ENCODE measurements at places on chromosomes 2 and 18.

- no peak for DNase-seq
Observed at GRCh38 chr2:219844401-219845091, 217.1 kb downstream of the SLC4A3 start.

- DNase-seq, result peak; percentile 37
Observed at GRCh38 chr2:152740743-152741328, 22.4 kb downstream of the ARL6IP6 start.

DNA sequence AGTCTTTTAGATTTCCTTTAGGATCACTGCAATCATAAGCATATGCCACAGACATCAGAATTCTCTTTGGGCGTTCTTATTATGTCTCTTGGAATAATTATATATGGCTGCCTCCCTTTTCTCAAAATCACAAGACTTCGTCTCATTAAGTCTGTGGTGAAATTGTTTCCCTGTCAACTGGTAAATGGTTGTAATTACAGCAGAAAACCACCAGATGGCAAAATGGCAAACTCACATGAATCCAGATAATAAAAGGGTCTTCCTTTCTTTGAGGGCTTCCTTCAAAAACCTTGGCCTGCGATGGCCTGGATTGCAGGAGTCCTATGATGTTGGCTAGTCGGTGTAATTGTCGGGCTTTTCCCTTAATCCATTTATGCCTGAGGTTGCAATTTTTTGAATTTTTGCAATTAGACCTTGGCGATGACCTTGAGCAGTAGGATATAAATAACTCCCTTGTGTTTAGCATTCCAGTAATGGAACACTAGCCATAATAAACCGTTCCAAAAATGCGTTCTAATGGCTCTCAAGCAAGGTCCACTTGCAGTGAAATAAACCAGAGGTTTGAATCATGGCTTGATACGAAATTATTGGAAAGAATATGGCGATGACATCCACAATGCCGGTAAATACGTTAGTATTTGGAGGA lies 656.4 kb downstream of the MBD2 start:
- peak; percentile 16 for DNase-seq

DNA sequence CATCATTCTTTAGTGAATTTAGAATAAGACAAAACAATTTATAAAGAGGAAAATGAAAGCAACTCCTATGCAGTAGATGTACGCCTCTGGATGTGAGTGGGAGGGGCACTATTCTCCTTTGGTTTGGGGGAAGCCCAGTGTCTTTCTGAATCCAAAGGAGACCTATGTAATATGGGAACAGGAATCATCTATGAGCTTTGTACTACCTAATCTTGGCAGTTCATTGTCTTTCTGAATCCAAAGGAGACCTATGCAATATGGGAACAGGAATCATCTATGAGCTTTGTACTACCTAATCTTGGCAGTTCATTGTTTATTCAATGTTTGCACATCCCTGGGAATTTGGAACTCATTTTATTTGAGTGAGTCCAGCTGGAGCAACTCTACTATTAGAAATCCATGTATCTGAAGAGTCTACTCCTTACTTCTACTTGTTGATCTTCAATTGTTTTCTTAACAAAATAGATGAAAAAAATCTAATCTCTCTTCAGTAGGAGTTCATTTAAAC lies 401.1 kb upstream of the LRATD1 start:
- DNase-seq, result no peak

DNA sequence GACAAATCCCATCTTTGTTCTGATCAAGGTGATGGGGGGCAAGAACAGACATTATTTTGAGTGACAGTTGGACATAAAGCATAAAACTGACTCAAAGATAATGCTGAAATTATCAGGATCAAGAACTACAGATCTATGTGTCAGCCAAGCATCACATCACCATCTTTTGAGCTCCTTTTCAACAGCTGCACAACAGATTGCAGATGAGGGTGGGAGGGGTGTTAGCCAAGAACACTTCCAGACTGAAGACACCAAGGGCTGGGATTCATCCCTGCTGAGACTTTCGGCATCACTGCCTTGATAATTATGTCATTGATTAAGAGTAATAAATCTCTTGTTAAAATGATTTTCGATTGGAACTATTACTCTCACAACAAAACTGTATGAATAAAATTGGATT lies 191.5 kb upstream of the NETO1 start:
- DNase-seq, result no peak

GRCh38 chr2:143193121-143193520 lies 63.9 kb downstream of the ARHGAP15 start:
- no peak for DNase-seq

GRCh38 chr2:10289891-10290290 lies 12.8 kb upstream of the HPCAL1 start:
- peak; percentile 79 for DNase-seq

- DNase-seq, result no peak
Observed at GRCh38 chr2:157758586-157758985, 117.5 kb downstream of the ACVR1 start.

DNA sequence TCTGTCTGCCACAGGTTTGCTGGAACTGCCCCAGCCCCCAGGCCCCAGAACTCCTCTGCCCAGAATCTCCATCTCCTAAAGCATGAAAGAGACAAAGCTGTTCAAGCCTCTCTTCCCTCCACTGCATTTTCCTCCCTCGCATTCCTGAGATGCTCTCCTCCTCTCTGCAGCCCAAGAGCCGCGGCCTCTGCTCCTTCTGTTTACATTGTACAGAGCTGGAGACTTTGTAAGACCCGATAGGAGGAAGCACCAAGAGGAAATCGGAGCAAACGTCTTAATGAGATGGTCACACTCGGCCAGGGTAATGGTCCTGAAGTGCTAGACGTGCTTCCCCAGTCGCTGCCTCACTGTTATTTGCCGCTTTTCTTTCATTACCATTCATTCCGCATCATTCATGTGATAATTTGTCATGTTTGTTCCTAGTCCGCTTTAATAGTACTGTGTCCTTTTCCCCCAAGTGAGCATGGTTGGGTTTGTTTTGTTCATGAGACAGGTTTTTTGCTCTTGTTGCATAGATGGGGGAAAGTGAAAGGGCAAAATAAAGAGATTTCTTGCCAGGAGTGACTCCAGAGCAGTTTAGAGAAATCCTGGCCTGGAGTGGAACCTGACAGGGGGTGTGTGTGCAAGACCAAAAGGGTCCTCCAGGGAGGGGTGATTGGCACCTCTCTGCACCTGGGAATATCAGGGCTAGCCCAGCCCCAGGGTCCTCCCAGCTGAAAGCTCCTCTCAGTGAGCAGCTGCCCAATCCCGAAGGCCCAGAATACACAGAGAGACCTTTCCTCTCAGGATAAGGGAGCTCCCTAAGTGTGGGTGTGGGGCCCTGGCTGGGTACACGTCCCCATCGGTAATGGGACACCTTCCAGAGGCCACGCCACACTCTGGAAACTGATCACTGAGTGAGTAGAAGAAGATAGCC lies 44.9 kb upstream of the ID2 start:
- peak; percentile 49 for DNase-seq

DNA sequence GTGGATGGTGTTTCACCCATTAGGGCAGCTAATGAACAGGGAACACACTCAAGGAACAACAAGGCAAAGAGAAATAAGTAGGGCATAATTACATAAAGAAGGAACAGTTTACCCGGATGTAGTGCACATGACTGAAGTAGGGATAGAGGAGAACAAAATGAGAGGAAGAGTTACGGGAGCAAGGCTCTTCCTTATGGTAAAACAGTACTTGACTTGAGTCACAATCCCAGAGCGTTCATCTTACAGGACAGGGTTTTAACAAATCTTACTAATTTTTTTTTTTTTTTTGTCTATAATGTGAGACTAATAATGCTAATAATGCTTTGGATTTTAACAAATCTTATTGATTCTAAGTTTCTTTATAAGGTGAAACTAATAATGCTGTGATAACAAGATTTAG lies 1329.5 kb downstream of the LRP1B start:
- no peak for DNase-seq

DNA sequence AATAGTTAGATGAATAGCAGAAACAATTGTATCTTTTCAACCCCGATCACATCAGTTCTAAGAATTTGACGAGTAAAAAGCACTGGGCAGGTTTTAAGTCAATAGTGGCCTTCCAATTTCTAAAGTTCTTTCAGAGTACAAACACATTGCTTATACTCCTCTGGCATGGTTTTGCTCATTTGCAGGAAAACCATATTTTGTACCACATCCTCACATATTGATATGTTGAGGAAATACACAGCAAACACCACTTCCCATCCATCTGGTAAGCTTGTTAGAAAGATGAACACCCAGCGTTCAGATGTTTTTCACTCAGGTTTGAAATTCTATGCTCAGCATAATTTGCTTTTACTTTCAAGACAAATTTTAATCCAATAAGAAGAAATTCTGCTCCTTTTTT lies 344.6 kb upstream of the ACVR2A start:
- DNase-seq, result no peak

GRCh38 chr18:50518787-50519546 lies 40.9 kb upstream of the MAPK4 start:
- no peak for DNase-seq

GRCh38 chr18:36771245-36771644 lies 57.6 kb downstream of the TPGS2 start:
- no peak for DNase-seq

DNA sequence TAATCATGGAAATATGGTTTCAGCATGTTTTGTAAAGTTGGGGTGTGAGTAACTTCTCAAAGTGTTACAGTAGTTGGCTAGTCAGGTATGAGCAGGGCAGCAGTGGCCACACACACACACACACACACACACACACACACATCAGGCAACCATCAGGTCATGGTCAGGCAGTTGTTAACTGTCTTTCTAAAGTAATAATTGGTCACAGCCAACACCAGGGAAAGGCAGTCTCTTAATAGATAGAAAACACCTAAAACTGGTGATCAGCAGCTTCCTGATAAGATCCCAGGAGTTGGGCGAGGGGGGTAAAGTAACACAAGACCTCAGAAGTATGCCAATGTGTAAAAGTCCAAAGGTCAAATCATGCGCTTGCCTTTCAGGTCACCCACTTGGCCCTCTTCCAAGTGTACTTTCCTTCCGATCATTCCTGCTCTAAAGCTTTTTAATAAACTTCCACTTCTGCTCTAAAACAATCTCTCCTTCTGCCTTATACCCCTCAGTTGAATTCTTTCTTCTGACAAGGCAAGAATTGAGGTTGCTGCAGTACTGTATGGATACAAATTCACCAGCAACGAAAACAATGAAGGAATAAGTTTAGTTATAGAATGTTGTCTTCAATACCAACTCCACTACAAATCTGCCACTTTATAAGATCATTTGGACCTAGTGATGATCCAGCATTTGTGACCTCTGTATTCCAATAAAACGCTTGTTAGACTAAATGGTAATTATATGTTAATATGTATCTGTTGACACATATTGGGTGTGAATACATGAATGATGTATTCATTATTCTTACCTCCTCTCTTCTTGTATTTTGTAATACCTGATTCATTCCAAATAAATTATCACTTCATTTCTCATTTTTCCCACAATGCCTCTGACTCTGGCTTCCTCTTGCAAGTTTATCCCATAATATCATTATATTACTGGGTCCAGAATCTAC lies 254.3 kb downstream of the METTL4 start:
- no peak for DNase-seq

DNA sequence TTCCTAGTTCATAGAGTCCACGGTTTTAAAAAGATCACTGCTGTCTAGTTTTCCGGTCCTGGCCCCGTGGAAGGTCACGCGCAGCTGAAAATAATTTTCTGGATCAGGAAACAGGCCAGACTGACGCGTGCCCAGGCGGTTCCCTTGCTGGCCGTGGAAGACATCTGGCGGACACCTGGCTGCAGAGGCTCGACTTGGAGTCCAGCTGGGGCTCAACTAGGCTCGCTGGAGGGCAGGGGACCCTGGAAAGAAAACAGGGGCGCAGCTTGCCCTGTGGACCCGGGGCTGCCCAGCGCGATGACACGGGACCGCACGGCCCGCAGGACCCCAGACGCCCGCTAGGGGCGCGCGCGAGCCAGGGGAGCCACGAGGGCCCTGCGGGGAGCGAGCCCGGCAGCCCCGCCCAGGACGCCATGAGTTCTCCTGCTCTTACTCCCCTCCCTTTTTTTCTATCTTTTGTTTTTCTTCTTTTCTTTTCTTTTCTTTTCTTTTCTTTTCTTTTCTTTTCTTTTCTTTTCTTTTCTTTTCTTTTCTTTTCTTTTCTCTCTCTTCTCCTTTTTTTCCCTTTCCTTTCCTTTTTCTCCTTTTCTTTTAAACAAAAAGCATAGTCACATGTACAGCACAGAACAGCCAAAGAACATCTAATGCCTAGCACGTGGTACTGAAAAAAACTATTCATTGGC lies 43.2 kb upstream of the UBE2F start:
- DNase-seq, result peak; percentile 33

- no peak for DNase-seq
Observed at GRCh38 chr2:235877275-235877802, 290.8 kb downstream of the GBX2 start.

GRCh38 chr2:121075006-121075551 lies 209.9 kb downstream of the TFCP2L1 start:
- DNase-seq, result peak; percentile 95

DNA sequence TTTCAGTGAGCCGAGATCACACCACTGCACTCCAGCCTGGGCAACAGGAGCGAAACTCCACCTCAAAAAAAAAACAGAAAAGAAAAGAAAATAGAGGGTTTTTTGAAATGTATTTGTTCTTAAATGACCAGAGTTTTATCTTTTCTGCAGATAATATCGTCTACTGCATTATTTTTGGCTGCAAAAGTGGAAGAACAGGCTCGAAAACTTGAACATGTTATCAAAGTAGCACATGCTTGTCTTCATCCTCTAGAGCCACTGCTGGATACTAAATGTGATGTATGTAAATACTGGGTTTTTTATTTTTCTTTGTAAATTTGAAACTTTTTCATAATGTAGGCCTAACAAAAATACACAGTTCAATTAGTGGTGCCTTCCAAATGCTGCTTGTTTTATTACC lies 18.1 kb downstream of the CCNT2 start:
- DNase-seq, result no peak

Measured in Caki2 (cell line).